Thoracic aorta (tissue), 2 donors: ENCODE measurements at places on chromosomes 1 and 21.
A peak's percentile ranks its signal among the peaks of the same experiment; 100 is the strongest.

- H3K27ac ChIP-seq = peak overlapping the region; percentile 23
- no peaks in the 10 kb centered on the region for H3K36me3 ChIP-seq
- peaks cover 54% of the 10 kb centered on the region for H3K4me1 ChIP-seq
- no peak for DNase-seq
These were observed 11.4 kb downstream of the KCNJ15 start for GRCh38 chr21:38267991-38268863.

GRCh38 chr1:46485564-46486431 lies 3.8 kb upstream of the DMBX1 start:
- no peak overlapping the region for H3K27ac ChIP-seq
- H3K4me3 ChIP-seq = no peak overlapping the region
- H3K36me3 ChIP-seq = no peaks in the 10 kb centered on the region
- H3K4me1 ChIP-seq = peaks cover 13% of the 10 kb centered on the region
- H3K27me3 ChIP-seq = peaks cover 5% of the 10 kb centered on the region

DNA sequence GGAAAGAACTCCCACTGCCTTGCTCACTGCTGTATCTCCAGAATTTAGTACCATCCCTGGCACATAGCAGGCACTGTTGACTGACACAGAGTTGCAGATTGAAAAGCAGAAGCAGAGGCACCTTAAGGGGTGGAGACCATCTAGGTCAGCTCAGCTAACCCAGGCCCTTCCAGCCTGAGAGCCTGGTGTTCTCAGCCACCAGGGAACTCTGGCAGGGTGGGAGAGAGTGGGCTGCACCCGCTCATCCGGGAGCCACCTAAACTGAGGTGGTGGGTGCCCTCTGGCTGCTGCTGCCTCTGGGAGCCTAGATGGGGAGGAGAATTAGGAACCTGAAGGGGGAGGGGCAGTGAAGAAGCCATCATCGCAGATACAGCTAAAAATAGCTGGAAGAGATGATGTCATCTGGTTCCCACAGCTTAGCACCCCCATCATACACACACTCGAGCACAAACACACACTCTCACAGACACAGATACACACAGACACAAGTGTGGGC lies 1.5 kb upstream of the TSPAN1 start:
- H3K4me3 ChIP-seq = no peak overlapping the region
- H3K27ac ChIP-seq = no peak overlapping the region
- no peak for DNase-seq
- no peaks in the 10 kb centered on the region for H3K27me3 ChIP-seq

GRCh38 chr1:4529446-4530165 lies 124.8 kb upstream of the AJAP1 start:
- no peaks in the 10 kb centered on the region for H3K36me3 ChIP-seq
- no peaks in the 10 kb centered on the region for H3K27me3 ChIP-seq
- no peak overlapping the region for H3K27ac ChIP-seq
- no peaks in the 10 kb centered on the region for H3K4me1 ChIP-seq
- no peak for DNase-seq

DNA sequence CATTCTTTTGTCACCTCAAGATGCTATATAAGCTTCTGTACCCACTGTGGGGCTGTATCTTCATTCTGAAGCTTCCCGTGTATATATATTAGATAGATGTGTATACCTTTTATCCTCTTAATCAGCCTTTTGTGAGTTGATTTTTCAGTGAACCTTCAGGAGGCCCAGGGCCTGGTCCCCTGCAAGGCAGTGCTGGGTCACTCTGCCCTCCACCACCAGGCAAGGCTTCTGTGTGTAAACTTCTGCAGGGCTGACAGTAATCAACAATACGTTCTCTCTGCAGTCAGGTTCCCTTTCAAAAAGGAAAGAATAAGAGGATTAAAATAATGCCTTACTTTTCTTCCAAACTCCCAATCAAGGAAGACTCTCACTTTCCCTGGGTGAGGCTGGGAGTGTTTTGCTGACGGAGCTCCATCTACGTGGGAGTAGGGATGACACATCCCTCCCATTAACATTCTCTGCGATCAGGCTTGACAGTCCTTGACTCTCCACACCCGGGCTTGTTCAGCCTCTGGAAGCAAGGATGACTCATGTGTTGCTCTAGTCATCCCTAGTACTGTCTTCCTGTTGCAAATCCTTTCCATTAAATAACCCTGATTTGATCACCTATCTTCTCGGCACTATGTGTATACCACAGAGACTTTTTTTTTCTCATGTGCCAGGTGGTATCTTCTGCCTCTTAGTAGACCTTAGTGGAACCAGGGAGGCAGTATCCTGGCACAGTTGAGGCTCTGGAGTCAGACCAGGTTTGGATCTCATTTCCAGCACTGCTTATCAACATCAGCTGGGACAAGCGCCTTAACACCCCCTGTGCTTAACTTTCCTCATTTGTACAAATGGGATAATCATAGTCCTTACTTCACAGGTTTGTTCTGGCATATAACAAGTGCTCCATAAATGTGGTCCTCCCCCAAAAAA lies 70.3 kb upstream of the KCNK1 start:
- no peaks in the 10 kb centered on the region for H3K36me3 ChIP-seq
- no peaks in the 10 kb centered on the region for H3K4me1 ChIP-seq
- H3K4me3 ChIP-seq = no peak overlapping the region
- no peak for DNase-seq
